ENCODE measurements at places on chromosomes 4 and X. TPM values are rescaled to one million over a fixed set of nuclear protein-coding genes. Genes with fewer than 3 reads are reported as not detected.

The ARHGAP36 gene
- not detected for total RNA-seq

The MAGEE1 gene
- total RNA-seq, result 0.91 TPM

The KCTD8 gene
- total RNA-seq, result not detected

The FGA gene
- not detected for total RNA-seq

The TBC1D9 gene
- total RNA-seq, result 10.9 TPM

The GPR50 gene
- total RNA-seq, result not detected

The ETDB gene
- not detected for total RNA-seq

The CXCR3 gene
- total RNA-seq, result not detected

- no peak for DNase-seq
Measured at GRCh38 chr4:168451331-168451730, 29.0 kb downstream of the DDX60L start.

- DNase-seq, result no peak
Measured at GRCh38 chr4:172048666-172049065, 235.5 kb downstream of the GALNTL6 start.

DNA sequence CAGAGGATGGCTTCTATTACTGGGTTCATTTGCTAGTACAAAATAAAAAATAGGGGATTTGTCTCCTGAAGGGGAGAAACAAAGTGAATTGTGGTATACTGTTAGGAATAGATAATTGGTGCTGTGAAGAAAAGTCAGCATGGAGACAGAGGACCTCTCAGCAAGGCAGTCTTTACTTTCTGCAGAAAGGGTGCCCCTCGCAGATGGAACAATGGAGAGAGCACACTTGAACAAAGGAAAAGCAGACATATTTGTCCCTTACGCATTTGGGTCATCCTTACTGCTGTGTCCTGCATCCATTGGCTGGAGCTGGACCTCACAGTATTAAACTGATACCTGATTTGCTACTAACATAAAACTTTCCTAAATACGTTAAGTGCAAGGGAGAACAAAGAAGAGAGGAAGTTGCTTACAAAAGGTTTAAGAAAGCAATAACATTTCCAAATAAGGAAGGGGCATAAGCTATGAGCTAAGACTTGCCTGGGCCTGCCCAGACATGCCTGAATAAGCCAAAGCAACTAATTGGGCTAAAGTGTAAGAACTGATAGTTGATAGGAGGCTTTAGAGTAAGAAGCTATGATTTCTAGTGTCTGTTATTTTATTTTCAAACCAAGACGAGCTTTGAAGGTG, 83.8 kb downstream of the CCKAR start:
- DNase-seq, result no peak

- no peak for DNase-seq
Measured at GRCh38 chr4:93431371-93431770, 397.2 kb upstream of the ATOH1 start.

GRCh38 chr4:70874268-70875156, 27.7 kb upstream of the MOB1B start:
- DNase-seq, result no peak

DNA sequence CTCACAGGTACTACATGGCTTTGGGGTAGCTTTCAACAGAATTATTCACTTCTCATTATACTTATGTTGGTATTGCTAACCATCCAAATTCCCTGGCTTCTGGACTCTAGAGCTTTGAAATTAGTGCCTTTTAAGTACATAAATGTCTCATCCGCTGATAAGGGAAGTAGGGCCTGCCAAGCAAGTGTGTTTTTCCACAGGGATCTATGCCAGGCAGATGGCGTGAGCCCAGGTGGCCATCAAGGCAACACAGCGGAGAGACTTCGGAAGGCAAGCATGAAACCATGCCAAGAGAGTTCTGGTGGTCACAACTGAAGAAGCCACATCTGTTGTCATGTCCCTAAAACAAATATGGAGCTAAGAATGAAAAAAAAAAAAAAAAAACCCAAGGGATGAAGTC, 503.1 kb upstream of the LCORL start:
- DNase-seq, result no peak

DNA sequence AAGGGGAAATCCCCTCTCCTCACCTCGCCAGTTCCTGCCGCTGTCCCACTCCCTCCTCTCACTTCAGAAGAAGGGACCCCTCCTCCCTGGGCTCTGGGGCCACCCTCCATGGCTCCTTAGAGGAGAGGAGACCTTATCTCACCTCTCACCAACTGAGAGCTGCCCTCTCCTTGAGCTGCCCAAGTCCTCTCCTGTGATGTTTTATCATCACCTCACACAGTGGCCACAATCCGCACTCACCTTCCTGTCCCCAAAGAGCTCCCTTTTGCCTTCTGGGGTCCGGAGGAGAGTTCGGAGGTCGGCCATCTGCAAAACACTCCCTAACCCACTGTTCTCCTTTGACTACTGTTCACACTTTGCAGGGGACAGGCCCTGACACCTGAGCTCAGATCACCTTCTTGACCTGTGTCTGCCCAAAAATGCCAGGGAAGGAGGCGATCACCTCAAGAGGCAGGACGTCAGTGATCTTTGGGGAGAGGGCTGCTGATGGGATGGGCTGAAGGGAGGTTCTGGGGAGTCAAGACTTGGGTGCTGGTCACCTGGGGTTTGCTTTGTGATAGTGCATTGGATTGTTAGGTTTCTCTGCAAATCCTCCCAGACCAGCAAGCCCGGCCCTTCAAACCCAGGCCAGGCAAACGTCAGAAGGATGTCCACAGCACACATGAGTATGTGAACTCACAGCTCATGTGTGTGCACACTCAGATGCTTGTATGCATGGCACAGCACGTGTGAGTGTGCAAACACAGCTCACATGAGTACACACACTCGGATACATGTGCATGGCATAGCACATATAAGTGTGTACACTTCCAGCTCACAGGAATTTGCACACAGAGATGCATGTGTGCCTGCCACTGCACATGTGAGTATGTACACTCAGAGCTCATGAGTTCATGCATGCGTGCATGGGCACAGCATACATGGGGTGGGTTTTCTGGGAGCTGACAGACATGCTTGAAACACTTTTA, 41.8 kb downstream of the HTRA3 start:
- no peak for DNase-seq

DNA sequence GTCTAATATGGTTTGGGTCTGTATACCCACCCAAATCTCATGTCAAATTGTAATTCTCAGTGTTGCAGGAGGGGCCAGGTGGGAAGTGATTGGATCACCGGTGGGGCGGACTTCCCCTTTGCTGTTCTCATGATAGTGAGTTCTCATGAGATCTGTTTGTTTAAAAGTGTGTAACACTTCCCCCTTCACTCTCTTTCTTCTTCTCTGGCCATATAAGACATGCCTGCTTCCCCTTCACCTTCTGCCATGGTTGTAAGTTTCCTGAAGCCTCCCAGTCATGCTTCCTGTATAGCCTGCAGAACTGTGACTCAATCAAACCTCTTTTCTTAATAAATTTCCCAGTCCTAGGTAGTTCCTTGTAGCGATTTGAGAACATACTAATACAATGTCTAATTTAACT, 19.7 kb upstream of the SCRG1 start:
- DNase-seq, result no peak

DNA sequence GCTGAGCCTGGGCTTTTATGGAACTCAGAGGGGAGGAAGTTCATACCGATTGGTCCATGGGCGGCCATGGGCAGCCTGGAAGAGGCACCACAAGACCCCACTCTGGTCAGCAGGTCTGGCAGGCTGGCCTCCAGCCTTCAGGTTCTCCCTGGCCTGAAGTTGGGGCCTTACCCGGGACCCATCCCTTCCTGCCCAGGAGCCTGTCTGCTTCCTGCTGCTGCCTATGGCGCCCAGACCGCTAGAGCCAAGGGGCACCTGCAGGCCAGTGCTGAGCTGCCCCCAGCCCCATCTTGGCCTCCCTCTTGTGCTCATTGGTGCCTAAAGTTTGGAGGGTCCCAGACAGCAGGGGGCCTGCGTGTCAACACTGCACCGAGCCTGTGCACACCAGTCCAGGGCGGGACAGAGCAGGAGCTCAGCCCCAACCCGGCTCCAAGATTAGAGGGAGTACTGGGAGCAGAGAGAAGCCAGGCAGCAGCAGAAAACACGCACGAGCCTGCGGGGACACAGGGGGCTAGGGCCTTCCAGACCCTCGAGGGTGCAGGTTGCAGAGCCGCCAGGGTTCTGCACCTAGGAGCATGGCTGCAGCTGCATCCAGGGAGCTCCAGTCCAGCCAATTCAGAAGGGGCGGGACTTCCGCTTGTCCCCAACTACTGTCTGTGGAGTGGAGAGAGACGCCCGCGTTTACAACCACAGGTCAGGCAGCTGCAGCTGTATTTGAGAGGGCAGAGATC, 30.7 kb upstream of the ZNF280C start:
- peak; percentile 77 for DNase-seq

DNA sequence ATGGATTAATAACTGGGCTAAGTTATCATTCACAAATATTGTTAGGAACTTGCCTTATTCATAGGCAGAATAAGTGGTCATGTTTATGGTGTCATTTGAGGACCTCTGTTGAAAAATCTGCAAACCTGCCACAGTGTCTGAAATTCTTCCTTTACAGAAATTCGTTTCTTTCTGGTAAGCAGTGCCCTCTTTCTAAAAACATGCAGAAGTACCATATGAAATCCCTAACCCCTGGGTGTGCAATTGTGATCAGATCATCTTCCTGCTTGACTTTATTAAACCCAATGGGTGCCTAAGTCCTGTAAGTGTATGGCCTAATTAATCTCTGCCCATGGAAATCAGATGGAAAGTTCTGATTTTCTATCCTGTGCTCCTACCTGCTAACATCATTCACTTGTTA, 4.4 kb upstream of the HTATSF1 start:
- no peak for DNase-seq

GRCh38 chr4:149404143-149404542, 411.5 kb downstream of the IQCM start:
- no peak for DNase-seq

GRCh38 chr4:147461161-147461560, 19.7 kb upstream of the EDNRA start:
- no peak for DNase-seq

GRCh38 chrX:17994429-17994828, 133.3 kb upstream of the RAI2 start:
- DNase-seq, result no peak

DNA sequence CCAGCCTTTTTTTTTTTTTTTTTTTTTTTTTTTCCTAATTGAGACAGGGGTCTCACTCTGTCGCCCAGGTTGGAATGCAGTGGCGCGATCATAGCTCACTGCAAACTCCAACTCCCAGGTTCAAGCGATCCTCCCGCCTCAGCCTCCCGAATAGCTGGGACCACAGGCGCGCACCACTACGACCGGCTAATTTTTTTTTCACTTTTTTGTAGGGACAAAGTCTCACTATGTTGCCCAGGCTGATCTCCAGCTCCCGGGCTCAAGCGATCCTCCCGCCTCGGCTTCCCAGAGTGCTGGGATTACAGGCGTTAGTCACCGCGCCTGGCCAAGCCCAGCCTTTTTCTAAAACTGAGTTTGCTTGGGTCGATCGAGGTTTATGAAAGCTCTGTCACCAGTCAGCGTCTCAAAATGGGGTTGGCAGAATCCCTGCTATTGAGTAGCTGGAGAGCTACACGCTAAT, 1.3 kb upstream of the OTUD5 start:
- peak; percentile 71 for DNase-seq

GRCh38 chr4:80189581-80189955, 7.7 kb upstream of the PRDM8 start:
- no peak for DNase-seq

GRCh38 chrX:28188526-28188925, 207.3 kb upstream of the DCAF8L1 start:
- DNase-seq, result peak; percentile 0

DNA sequence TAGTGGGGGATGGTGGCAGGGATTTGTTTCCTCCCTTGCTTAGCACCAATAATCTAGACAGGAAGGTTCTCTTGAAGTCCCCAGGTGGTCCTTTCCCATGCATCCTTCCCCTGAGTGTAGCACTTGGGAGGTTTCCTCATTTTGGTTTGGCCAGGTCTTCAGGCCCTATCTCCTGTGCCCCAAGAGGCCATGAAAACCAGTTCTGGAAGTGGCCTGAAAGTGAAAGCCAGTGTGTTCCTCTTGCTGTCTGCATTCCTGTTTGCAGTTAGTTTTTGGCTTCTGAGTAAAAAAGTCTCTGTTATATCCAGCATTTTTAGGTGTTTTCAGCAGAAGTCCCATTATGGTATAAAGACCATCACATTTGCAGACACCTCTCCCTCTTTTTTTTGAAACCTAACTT, 59.5 kb downstream of the MTM1 start:
- DNase-seq, result no peak

DNA sequence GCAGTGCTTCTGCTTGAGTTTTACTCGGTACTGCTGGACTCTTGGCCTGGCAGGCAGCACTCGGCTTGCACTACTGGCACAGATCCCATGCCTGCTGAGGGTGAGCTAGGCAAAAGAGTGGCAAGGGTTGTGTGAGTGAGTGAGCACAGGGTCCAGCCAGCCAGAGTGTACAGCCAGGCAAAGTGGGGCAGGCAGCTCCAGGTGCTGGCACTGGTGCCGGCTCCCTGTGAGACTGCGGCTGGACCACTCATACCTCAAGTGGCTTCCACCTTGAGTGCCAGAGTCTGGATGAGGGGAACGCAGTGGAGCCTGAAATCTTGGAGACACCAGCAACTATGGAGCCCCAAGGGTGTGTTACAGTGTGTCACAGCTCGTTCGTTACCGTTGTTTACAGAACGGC, 1451.9 kb upstream of the AGA start:
- no peak for DNase-seq

DNA sequence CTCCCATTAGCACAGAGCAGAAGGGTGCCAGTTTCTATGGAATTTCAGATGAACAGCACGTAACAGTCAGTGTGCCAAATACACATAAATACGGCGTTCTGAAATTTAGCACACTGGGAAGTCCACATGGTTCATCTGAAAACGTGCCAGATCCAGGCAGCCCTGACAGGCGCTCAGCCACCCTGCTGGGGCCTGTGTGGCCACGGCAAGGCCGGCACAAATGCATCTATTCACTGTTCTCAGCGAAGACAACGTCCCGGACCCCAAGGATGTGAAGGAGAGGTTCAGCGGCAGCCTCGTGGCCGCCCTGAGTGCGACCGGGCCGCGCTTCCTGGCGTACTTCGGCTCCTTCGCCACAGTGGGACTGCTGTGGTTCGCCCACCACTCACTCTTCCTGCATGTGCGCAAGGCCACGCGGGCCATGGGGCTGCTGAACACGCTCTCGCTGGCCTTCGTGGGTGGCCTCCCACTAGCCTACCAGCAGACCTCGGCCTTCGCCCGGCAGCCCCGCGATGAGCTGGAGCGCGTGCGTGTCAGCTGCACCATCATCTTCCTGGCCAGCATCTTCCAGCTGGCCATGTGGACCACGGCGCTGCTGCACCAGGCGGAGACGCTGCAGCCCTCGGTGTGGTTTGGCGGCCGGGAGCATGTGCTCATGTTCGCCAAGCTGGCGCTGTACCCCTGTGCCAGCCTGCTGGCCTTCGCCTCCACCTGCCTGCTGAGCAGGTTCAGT, 15.6 kb downstream of the DGKQ start:
- no peak for DNase-seq

DNA sequence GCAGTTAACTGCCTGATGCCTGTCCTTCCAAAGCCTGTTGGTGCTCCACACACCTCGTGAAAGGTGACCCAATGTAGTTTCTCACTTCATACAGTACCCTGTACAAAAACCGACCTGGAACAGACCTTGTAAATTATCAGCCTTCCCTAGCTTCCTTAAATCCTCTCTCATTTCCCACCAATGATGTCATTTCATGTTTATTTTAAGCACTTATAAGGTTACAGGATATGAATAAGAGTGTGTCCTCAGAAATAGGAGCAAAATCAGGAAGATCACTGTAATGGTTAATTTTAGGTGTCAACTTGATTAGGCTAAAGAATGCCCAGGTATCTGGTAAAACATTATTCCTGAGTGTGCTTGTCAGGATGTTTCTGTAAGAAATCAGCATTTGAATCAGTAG, 44.7 kb downstream of the TMEM150C start:
- DNase-seq, result peak; percentile 7

GRCh38 chr4:169268951-169269760, 1.6 kb downstream of the SH3RF1 start:
- peak; percentile 34 for DNase-seq

Data from myocyte (in vitro differentiated cells).